Head of caudate nucleus (tissue), 42 donors: ENCODE measurements at places on chromosomes 13 and 19.

DNA sequence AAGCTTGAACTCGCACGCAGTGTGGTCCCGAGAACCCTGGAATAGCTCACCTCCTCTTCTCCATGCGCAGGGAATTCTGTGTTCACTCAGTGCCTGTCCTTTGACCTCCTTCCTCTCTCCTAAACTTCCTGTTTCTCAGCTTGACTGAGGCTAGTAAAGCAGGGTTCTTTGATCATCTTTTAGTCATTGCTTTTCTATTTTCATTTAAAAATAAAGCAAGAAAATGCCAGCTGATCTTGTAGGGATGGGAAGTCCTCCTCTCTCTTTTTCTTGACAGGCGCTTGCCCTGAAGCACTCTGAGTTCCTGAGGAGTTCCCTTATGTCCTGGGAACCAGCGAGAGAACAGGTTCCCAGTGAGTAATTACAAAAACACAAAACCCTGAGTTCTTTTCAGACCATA is 62.8 kb downstream of the ARHGEF7 start:
- DNase-seq: no peak

- no peak for DNase-seq
Measured at GRCh38 chr19:14507704-14508542, 10.3 kb downstream of the DNAJB1 start.

- DNase-seq: no peak
Measured at GRCh38 chr13:49587311-49587847, 2.0 kb upstream of the RCBTB1 start.

GRCh38 chr13:31204592-31204991 is 4.8 kb downstream of the B3GLCT start:
- DNase-seq: no peak

GRCh38 chr13:102817907-102818306 is 19.0 kb downstream of the BIVM start:
- DNase-seq: no peak

GRCh38 chr13:104949840-104950740 is 1585.4 kb downstream of the EFNB2 start:
- DNase-seq: no peak

DNA sequence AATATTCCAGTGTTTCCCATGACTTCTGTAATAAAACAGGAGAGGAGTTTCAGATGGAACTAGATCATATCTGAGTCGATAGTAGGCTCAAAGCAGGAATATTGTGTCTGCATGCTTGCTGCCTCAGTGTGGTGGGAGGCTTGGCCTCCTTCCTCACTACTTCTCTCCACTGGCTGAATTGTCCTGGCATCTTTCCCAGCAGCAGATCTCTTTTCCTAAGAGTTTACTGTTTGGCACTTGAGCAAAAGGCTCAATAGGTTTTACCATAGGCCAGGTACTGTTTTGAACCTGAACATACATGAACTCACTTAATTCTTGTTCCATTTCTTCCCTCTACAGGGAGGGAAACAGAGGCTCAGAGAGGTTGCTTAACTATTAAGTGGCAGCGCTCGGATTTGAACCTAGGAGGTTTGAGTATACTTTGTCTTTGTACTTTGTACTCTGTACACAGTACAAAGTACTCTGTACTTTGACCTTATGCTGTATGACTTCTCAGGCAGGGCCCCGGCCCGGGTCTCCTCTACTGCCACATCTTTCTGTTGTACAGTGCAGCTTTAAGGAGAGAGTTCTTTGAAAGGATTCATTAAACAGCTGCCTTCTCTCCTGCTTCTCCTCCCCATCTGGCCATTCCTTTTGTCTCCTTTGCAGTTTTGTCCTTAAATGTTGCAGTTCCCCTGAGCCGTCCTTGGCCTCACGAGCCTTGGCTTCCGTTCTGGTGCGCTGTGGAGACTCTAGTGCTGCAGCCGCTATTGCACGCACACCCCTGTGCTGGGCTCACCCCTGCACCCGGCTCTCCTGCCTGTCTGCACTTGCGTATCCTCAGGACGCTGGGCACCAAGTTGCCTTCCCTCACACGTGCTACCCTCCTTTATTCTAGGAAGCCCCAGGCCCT is 8.1 kb downstream of the B3GLCT start:
- no peak for DNase-seq

- DNase-seq: no peak
Measured at GRCh38 chr13:76383676-76384461, 502.3 kb downstream of the KCTD12 start.

- no peak for DNase-seq
Measured at GRCh38 chr13:81957121-81957520, 1616.2 kb upstream of the SPRY2 start.

DNA sequence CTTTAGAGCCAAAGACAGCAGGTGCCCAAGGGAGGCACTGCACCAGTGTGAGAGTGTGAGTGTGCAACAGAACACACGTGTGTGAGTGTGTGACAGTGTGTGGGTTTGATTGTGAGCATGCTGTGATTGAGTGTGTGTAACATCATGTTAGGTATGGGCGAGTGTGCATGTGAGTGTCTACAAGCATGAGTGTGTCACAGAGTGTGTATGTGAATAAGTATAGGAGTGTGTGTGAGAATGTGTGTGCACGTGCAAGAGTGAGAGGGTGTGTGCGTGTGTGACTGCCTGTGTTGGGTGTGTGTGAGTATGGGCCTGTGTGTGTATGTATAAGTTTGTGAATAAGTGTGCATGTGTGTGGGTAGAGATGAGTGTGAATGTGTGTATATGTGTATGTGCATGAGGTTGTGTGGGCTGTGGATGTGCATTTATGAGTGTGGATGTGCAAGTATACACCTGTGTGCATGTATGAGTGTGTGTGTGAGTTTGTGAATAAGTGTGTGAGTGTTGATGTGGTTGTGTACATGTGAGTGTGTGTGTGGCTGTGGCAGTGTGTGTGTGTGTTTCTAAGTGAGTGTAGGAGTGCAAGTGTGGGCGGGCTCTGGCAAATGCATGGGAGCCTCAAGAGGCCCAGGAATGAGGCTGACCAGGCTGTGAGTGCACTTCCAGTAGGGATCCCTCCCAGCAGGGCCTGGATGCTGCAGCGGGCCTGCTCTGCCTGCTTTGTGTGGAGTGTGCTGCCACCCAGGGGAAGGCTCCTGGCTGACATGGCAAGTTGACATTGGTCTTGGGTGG is 198.4 kb downstream of the COL4A1 start:
- DNase-seq: peak; percentile 71

DNA sequence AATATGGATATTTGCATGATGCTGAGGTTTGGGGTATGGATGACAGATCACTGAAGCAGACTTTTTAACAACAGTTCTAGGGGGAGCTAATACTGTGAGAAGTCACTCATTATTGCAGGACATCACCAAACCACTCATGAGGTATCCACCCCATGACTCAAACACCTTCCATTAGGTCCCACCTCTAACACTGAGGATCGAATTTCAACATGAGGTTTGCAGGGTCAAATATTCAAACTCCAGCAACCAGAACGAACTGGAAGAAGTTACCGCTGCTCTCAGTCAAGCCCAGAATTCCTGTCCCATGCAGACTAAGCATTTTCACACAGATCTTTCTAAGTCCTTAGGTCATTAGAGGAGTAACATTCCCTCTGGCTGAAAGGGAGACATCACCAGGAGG is 758.9 kb downstream of the UQCRFS1 start:
- no peak for DNase-seq

DNA sequence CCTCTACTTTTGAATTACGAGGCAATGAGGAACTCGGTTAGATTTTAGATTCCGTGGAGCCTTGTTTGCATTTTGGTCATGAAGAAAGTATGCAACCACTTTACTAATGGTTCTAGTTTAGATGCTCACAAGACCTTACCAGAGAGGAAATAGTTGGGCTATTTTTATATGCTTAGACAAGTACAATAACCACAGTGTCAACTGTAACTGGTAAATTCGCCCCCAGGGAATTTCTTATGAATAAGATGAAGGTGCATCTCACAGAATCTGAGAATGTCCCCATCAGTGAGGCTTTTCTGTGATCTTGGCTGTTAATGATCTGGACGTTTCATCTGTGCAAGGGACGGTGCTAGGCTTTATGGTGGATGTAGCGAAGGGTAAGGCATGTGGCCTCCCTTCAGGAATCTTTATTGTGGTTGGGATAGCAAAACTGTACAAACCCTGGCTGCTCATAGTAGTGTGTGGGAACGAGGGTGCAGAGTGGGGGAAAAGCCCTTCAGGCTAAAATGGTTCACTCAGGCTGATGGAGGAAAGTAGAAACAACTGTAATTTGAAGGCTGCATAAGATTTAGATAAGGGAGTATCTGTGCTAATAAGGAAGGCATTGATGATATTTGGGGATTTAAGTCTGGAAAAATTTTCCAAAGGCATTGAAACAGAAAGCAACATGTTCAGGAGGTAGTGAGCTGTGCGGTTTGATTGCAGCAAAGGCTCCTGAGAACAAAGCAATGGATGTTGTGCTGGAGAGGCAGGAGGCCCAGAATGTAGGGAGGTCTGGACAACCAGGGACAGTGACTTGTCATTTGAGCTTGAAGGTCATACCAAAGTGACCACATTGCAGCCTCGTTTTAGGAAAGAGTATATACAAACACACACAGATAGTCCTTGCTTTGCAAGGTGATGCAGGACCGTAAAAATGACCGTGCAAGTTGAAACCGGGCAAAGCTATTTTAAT is 28.4 kb downstream of the UBAC2 start:
- DNase-seq: no peak

DNA sequence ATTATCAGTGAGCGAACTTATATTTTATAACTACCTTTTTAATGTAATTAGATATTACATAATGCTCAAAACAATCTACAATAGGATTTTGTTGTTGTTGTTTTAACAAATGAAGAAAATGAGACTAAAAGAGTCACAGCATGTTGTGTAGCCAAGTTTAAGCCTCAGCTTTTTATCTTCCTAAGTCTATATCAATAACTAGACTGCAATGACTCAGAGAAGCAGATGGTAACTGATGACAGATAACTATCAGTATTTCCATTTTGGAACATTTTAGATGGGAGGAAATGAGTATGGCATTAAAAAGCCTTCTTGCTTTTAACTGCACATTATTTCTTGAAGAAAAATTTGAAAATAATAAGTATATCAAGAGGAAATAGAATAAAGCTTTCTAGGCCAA is 825.2 kb downstream of the SLITRK1 start:
- DNase-seq: no peak

- DNase-seq: no peak
Measured at GRCh38 chr13:111938741-111939665, 127.9 kb upstream of the SOX1 start.

- no peak for DNase-seq
Measured at GRCh38 chr13:31100721-31101120, 61.0 kb downstream of the HSPH1 start.

DNA sequence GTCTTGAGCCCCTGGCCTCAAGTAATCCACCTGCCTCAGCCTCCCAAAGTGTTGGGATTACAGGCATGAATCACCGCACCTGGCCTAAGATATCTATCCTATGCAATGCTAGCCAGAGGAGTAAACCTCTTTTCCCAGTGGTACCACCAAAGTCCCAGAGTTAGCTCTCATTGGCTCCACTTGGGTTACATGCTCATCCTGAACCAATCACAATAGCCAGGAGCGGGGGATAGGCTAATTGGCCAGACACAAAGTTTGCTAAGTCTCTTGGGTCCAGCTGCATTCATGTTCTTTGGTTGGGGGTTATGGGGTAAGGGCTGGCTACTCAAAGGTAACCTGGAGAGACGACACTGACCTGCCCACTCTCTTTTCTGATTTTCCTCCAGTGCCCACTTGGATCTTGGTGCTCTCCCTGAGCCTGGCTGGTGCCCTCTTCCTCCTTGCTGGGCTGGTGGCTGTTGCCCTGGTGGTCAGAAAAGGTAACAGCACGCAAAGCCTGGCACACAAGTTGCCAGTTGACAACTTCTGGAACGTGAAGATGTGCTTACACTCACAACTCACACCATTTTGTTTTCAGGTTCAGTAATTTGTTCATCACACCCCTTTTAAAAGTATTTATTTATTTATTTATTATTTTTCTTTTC is 7.8 kb downstream of the C19orf38 start:
- DNase-seq: no peak

GRCh38 chr19:41606215-41606837 is 20.5 kb downstream of the CEACAM4 start:
- no peak for DNase-seq
